ENCODE measurements at places on chromosomes 16 and 17. TPM values are rescaled to one million over a fixed set of nuclear protein-coding genes. Genes with fewer than 3 reads are reported as not detected.

- DNase-seq: no peak
Observed at GRCh38 chr17:82922646-82923045, 82.8 kb upstream of the ZNF750 start.

SP6 gene
- 0.15 TPM for total RNA-seq

DNA sequence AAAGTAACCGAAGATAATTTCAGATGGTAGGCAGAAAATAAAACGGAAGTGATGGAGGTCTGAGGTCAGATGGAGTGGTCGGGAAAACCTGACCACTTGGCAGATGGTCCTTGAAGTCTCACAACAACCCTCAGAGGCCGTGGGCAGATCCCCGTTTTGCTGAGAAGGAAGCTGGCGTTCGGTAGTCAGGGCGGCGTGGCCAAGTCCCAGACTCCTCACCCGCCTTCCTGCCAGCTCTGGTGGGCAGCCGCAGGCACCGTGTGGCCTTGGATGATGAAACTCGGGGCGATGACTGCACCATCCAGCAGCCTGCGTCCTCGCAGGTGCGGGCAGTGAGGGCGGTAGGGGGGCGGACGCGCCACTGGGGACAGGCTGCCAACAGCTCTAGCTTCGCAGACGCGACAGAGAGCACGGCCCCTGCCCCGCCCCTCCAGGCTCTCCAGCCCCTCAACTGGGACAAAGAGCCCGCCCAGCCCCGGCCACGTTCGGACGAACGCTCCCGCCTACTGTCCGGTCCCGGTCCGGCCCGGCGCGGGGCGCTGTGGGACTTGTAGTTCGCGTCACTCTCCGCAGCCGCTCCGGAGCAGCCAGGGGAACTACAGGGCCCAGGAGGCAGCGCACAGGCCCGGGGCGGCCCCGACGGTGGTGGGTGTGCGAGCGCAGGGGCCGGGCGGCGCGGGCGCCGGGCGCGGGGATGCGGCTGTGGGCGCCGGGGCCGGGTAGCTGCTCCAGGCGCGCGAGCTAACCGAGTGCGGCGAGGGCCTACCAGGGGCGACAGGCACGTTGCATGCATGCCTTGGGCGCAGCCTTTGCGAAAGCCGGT is at the start of gene GPT2:
TSS of gene GPT2 (plus strand) at position 673 of the 823 bp plus-strand sequence. CDS start 354 bp downstream, outside the sequence.
- DNase-seq: peak; percentile 92

DNA sequence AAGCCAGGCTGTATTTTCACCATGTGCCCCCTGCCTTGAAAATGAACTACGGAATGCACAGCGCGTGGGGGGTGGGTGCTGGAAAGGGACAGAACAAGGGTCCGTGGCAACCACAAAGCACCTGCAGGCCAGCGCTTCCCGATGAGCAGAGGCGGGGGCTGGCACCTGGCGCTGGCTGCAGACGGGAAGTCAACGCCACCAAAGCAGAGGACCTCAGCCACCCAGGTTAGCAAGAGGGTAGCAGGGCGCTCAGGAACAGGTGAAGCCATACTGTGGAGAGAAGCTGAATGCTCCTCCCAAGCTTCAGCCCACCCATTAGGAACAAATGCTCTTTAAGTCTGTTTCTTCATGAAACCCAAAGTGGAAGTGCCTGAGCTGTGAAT is 64.7 kb downstream of the KLHDC4 start:
- DNase-seq: no peak

RND2 gene
- total RNA-seq: 5.5 TPM

TP53TG3B gene
- not detected for total RNA-seq

DNA sequence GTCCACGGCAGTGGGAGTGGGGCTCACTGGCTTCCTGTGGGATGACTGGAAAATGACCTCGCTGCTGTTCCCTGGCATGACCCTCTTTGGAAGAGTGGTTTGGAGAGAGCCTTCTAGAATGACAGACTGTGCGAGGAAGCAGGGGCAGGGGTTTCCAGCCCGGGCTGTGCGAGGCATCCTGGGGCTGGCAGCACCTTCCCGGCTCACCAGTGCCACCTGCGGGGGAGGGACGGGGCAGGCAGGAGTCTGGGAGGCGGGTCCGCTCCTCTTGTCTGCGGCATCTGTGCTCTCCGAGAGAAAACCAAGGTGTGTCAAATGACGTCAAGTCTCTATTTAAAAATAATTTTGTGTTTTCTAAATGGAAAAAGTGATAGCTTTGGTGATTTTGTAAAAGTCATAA is 7.8 kb upstream of the RNF213 start:
- DNase-seq: peak; percentile 60

DNA sequence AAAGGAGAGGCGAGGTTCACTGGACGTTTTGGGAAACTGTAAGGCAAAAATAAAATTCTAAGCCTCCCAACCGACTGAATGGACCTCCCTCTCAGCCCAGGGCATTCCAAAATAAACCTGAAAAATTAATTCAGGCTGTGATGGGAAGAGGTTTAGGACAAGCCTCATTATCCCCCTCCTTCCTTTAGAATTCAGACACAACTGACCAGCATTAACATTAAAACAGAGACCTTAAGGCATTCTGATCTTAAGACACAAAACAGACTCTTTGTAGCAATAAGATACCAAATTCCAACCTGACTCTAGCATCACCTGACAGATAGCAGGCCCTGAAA is 298 bp upstream of the LDHD start:
- DNase-seq: no peak

DNA sequence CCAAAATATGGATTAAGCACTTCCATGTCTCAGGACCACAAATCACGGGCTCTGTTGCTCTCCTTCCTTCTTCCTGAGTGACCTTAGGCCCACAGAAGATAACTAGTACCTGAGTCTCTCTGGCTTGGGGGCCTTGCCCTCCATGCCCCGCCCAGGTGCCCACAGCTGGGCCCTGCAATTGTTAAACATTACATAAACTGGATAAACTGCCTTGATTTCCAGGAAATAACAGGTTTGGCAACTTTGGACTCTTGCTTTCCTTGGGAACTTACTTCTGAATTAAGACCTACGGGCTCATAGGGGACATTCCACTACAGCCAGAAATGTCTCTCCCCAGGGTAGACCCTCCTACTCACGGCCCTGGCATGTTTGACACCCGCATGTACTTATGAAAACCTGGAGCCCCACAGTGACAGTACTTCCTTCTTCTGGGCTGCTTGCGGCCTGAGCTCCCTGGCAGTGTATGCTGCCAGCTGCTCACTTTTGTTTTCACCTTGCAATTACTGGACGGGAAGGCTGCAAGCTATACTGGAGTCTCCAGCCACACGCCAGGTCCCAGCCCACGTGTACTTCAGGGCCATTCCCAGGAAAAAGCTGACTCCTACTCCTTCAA is 2.3 kb upstream of the UBALD2 start:
- no peak for DNase-seq

CDRT4 gene
- total RNA-seq: 0.62 TPM
